ENCODE measurements at places on chromosomes 1 and 21. TPM values are rescaled to one million over a fixed set of nuclear protein-coding genes. Genes with fewer than 3 reads are reported as not detected.

DNA sequence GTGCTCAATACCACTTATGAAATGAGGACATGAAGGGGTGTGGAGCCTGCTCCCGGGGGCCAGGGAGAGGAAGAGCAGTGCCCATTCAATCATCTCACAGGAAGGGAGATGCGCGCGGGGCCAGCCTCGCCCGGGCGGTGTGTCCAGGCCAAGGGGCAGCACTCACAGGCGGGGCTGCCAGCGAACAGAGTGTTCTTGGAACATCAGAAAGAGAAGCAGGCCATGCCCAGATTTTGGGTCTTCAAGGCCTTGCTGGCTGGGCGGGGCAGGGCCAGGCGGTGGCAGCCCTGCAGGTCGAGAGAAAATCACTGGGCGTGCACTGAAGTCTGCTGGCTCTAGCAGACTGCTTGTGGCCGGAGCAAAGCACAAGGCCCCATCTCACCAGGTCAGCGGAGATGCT, 168.6 kb downstream of the PRDM16 start:
- no peak for DNase-seq

CYP2J2 gene
- total RNA-seq: 19.6 TPM

SPATA21 gene
- not detected for total RNA-seq

DNA sequence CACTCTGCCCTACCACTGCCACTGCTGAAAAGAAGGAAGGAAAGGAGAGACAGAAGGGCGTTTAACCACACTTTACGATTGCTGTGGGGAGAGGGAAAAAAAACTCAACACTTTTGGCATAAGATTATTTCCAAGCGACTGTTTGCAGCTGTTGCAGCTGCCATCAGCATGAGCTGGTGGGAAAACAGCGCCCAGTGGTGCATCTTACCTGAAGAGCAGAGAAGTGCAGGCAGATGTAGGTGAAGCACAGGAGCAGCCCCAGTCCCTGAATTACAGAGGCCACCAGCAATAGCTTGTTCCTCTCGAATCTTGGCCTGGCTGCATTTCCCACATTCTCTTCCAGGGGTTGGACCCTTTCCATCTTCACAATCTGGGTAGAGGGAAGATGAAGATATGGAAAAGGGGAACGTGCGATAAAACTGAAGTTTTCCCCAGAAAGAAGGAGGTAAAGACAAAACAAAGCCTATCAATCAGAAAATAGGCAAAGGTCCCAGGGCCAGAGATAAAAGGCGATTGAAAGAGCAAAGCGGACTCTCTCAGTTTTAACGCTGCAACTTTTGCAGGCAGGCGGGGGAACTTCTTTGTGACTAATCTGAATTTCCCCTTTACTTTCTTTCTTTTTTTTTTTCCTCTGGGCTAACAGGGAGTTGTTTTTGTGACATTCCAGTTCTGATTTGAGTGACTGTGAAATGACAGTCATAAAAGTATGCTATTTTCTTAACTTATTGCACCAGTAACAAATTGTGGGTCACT, at the start of gene TNFSF4:
TNFSF4 (minus strand) TSS at position 516 of the 753 bp plus-strand sequence; CDS start at position 361, 155 bp downstream.
- DNase-seq: no peak

- DNase-seq: no peak
Measured at GRCh38 chr1:202806845-202807450, 1.3 kb downstream of the KDM5B start.

- DNase-seq: no peak
Measured at GRCh38 chr1:236833575-236833974, 38.5 kb downstream of the MTR start.

C4BPB gene
- total RNA-seq: not detected

- no peak for DNase-seq
Measured at GRCh38 chr1:84941843-84942242, 48.8 kb upstream of the LPAR3 start.

SLC5A3 gene
- 20.0 TPM for total RNA-seq

DNA sequence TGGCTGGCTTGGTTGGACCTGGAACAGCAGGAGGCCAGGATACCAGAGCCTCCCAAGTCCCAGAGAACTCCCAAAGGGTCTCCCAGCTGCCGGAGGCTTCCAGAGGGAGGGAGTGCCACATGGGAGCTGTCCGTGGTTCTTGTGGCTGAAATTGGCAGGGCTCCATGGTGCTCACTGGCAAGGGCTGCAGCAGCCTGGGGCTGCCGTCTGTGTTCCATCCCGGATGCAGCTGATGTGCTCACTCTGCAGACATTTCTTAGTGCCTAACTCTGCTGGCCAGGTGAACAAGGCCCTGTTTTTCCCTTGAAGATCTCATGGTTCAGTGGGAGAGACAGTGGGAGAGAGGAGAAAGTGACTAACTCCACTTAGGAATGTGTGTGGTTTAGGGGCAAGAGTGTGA, 261.1 kb downstream of the CAMTA1 start:
- DNase-seq: no peak

CELA3B gene
- not detected for total RNA-seq

HES3 gene
- not detected for total RNA-seq

TMPRSS15 gene
- not detected for total RNA-seq

- no peak for DNase-seq
Measured at GRCh38 chr1:159900755-159901360, 893 bp upstream of the CFAP45 start.

RPRD2 gene
- total RNA-seq: 14.7 TPM

GRCh38 chr1:2584686-2585317, 1.8 kb upstream of the PRXL2B start:
- DNase-seq: no peak

GRCh38 chr21:44710294-44710665, 1.1 kb downstream of the TSPEAR start:
- no peak for DNase-seq

EDARADD gene
- 6.2 TPM for total RNA-seq

PIGM gene
- total RNA-seq: 2.9 TPM

DNA sequence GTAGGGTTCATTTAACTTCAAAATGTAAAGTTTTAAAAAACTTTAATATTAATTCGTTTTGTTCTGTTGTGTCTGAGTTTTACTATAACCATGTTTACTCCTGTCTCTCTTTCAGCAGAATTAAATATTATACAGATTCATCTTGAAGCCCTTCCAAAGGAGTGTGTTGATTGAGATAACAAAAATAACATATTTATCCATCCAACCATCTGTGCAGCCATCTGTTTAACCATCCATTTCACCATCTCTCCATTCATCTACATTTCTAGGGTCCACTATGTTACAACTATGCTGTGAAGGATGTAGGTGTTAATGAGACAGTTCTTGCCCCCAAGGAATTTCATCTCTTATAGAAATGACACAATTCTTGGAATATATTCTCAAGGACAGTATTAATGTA, 36.0 kb upstream of the GNG12 start:
- DNase-seq: no peak

DNA sequence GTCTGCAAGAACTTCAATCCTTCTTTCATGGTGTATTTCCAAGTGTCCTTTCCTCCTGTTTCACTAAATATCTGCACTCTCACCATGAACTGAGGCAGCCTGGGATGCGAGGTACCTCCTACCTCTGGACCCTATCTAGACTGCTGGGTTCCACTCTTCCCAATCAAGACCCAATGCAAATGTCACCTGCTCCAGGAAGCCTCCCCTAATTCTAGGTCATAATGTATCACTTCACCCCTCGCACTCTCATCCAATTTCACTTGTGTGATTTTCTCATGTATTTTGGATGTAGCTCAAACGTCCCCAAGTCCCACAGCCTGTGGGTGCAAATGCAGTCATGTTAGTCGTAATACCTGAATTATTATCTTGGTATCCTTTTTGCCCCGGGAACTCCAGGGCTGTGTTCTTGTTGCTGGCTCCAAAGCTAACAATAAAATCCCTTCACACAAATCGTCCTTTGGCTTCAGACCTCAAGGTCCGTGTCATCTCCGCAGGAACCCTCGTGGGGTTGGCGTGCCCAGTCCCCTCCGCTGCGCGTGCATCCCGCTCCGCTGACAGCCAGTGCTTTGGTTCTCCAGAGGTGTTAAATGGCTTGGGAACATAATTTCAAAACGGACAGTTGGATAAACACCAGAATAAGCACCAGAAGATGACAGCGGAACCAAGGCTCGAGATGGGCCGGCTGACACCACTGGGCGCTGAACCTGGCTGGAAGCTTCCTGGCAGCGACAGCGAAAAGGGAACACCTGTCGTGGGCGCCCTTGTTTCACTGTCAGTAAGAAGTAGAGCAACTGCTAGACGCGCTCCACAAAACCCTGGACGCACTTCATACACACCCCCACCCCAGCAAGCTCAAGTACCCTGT, 1.0 kb upstream of the BACH1 start:
- DNase-seq: no peak

DNA sequence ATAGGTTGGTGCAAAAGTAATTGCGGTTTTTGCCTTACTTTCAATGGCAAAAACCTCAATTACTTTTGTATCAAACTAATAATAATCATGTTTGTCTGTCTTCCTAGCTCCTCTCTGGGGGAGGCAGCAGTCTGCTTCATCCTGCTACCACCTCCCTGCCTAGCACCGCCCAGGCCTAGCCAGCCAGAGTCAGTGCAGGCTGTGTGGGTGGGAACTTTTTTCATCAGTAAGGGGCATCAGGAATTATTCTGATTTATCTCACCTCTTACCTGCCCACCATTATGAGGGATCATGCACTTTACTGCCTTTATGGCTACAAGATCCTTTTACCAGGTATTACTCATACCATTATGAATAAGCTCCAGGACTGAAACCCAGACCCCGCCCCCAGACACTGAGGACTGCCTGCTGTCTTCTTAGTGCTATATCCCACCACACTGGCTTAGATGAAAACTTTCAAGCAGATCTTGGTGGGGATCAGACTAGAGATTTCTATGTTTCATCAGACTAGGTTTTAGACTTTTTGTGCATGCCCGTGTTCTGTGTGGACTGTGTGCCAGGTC, 116.4 kb downstream of the PBX1 start:
- DNase-seq: no peak
